ENCODE measurements at places on chromosomes 5 and 9.

DNA sequence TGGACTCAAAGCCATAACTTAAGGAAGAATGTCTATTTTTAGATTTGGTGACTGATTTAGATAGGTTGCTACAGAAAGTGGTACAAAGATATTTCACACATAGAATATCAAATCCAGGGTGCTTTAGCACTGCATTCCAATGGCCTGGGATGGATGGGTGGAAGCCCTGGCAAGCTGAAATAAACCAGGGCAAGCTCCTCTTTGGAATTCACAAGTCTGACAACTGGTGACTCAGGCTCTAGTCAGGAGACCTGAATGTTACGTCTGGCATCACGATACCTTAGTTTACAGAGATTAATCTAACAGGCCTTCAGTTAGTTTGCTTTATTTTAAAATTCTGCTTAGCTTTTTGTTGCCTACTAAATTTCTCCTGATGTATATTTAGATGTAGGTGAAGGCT lies 144.0 kb downstream of the TMC1 start:
- peak; percentile 32 for DNase-seq

DNA sequence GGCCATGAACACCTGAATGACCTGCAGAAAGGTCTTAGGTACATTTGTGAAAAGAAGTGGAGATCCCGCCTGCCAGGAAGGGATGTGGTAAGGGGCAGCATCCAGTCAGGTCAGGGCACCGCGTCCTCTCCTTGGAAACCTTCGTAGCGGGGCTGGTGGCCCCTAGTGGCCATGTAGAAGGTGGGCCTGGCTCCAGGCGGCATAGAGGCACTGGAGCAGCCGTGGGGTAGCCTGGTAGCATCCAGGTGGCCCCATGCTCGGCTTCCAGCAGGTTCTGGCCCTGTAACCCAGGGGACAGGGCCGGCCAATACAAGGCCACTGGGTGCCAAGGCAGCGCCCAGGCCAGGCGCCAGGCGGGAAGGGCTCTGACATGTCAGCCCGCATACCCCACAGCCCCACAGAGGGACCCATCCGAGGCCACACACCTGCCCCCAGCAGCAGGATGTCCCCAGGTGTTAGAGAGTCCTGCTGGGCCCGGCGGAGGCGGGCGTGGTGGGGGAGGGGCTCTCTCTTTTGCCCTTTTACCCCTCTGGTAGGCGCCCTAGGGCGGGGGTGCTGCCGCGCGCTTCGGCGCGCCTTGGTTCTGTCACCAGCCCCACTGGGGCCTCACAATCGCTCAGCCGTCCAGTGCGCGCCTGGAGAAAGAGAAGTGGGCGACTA lies 58.3 kb upstream of the SPATA31E1 start:
- DNase-seq: no peak

GRCh38 chr5:178455480-178455835 lies 134.7 kb downstream of the COL23A1 start:
- no peak for DNase-seq

DNA sequence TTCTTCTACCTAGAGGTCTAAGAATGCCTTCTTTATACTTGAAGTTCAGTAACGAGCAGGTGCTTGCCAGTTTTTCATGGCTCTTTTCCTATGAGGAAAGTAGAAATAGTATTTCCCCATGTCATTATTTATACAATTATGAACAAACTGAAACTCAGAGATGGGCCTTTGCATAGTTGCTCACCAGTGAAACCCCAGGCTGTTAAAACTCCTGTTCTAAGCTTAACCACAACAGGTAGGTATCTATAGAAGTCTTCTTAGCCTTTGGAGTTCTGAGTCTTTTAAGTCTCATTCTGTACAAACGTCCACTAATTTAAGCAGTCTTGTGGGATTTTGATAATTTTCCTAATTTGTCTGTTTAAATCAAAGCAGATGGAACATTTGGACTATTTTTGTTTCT lies 90.1 kb downstream of the STARD4 start:
- no peak for DNase-seq

DNA sequence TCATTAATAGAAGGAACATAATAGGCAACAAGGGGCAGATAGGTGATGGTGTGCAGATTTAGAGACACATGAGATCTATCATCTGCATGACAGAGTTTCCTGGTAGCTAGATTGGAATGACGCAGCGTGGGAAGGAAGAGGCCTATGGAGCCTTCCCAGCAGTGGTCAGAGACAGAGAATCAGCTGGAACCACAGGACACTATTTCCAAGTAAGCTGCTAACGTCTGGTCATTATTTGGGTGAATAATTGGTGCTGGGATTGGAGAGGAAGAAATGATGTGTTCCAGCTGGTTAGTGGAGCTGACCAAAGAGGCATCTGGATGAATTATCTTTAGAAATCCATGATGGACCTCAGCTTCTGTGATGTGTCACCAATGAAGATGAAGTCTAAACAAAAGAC lies 91.2 kb upstream of the PRR16 start:
- DNase-seq: no peak

DNA sequence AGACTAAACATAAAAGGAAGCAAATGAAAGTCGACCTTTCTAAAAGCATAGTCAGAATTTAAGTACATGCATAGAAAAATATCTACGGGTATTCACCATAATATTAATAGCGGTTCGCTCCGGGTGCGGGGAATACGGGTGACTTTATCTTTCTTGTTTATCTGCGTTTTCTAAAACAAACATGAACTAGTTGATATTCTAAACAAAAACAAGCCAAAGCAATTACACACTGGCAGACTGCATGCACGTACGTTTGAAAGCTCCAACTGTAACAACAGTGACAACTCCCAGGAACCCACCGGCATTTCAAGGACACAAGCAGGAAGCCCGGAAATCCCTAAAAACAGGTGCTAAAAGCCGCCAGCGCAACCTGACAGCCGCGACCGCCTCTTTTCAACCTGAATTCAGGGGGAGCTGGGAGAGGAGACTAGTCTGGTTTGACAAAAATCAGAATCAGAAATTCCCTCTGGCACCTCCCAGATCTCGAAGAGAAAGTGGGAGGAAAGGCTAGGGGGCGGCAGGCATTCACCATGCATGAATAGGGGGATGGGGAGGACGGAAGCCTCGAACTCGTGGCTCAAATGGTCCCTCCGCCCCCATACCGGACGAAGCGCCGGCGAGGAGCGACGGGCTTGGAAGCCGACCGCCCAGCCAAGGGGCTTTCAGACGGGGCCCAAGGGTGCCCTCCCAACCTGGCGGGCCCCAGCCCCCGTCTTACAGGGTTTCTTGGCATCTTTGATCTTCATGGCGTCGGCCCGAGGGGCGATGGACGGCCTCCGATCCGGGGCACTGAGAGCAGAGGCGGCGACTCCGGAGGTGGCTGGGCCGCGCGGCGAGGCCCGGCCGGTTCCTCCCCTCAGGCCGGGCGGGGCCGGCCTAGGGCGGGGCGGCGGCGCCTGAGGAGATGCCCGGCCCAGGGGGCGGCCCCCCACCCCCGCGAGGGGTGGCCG lies at the start of gene PANK3:
Gene PANK3 (minus strand): TSS at position 831 of the 950 bp plus-strand sequence. CDS start 85 bp downstream, at position 746.
- no peak for DNase-seq

DNA sequence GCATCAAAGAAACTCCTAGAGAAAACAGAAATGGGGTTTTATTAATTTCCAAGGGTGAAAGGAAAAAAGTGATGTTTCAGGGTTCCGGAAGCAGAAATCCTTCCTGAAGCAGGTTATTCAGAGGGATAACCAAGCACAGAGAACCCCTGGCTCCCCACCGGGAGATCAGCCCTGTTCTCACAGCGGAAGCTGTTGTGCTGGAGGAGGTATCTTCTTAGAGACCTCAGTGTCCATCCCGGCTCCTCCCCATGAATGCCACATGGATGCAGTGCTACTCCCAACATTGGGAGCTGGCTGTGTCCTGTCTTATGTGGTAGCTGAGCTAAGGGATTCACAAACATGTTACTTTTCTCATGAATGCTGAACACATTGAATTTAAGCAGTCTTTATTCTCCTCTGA lies 80.9 kb upstream of the IRX2 start:
- no peak for DNase-seq

All from kidney epithelial cell (primary cell).